ENCODE measurements at places on chromosomes 16 and 17. TPM values are rescaled to one million over a fixed set of nuclear protein-coding genes. Genes with fewer than 3 reads are reported as not detected.

GRCh38 chr17:17227608-17228520, 9.1 kb downstream of the FLCN start:
- no peaks in the 10 kb centered on the region for H3K27me3 ChIP-seq
- H3K4me1 ChIP-seq, result no peaks in the 10 kb centered on the region
- H3K36me3 ChIP-seq, result peaks cover 57% of the 10 kb centered on the region
- no peak for DNase-seq
- H3K27ac ChIP-seq, result no peak overlapping the region

GRCh38 chr16:30173054-30173453, 10.3 kb upstream of the CORO1A start:
- H3K27me3 ChIP-seq, result no peaks in the 10 kb centered on the region
- H3K36me3 ChIP-seq, result no peaks in the 10 kb centered on the region
- no peak for DNase-seq

GRCh38 chr17:29150161-29150560, 30.0 kb downstream of the MYO18A start:
- H3K27ac ChIP-seq, result peak overlapping the region; percentile 18
- peaks cover 55% of the 10 kb centered on the region for H3K4me1 ChIP-seq
- H3K36me3 ChIP-seq, result no peaks in the 10 kb centered on the region
- H3K4me3 ChIP-seq, result no peak overlapping the region
- H3K27me3 ChIP-seq, result no peaks in the 10 kb centered on the region
- DNase-seq, result peak; percentile 25

GRCh38 chr16:1150511-1150982, 2.4 kb upstream of the CACNA1H start:
- H3K36me3 ChIP-seq, result no peaks in the 10 kb centered on the region
- peak; percentile 26 for DNase-seq
- no peak overlapping the region for H3K27ac ChIP-seq
- no peak overlapping the region for H3K4me3 ChIP-seq
- H3K27me3 ChIP-seq, result peaks cover 7% of the 10 kb centered on the region

DNA sequence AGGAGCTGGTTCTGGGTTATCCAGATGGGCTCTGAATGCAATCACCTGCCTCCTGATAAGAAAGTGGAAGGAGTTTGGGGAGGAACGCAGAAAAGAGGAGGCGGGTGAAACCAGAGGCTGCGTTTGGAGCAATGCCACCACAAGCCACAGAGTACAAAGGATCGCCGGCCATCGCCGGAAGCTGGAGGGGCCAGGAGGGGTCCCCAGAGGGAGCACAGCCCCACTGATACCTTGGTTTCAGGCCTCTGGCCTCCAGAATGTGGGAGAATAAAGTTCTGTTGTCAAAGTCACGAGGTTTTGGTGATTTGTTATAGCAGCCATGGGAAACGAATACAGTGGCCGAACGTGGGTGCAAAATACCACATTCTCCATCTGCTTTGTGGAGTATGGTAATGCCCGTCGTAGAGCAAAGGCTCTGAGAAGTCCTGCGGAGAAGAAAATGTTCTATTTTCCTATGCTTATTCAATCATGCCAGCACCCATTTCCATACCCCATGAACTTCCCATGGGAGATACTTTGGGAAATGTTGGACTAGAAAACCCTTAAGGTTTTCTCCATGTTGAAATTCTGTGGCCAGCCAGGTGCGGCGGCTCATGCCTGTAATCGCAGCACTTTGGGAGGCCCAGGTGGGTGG, 51.4 kb downstream of the ZDHHC7 start:
- H3K36me3 ChIP-seq, result no peaks in the 10 kb centered on the region
- no peak overlapping the region for H3K27ac ChIP-seq
- H3K4me1 ChIP-seq, result no peaks in the 10 kb centered on the region
- no peak for DNase-seq
- no peaks in the 10 kb centered on the region for H3K27me3 ChIP-seq
- H3K4me3 ChIP-seq, result no peak overlapping the region

DNA sequence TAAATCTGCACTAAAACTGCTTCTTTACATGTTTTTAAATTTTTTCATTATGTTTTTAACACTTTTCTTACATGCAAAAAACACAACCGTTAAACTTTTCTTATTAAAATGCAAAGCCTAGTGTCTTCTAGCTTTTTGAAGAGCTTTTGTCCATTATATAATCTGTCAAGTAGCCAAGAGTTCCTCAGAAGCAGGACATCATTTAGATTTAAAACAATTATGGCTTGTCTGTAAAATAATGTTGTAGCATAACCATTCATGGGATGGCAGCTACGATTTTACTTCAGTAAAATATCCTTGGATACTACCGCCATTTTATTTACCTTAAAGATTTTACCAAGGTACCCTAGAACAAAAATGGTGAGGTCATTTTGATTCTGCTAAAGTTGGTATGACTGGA, 2.8 kb downstream of the OMG start:
- H3K36me3 ChIP-seq, result no peaks in the 10 kb centered on the region
- peaks cover 13% of the 10 kb centered on the region for H3K4me1 ChIP-seq
- no peak overlapping the region for H3K4me3 ChIP-seq
- no peak for DNase-seq
- H3K27ac ChIP-seq, result no peak overlapping the region

GRCh38 chr16:12067714-12068401, 91.3 kb downstream of the SNX29 start:
- H3K4me3 ChIP-seq, result no peak overlapping the region
- peak; percentile 74 for DNase-seq
- H3K27ac ChIP-seq, result no peak overlapping the region
- no peaks in the 10 kb centered on the region for H3K36me3 ChIP-seq
- peaks cover 2% of the 10 kb centered on the region for H3K4me1 ChIP-seq

ST6GALNAC1 gene
- 4.1 TPM for total RNA-seq

KRTAP9-4 gene
- total RNA-seq, result not detected

SLC7A6OS gene
- total RNA-seq, result 12.6 TPM

KRTAP3-1 gene
- total RNA-seq, result 1.6 TPM

PRKCB gene
- total RNA-seq, result not detected

SLC38A8 gene
- not detected for total RNA-seq

Data from PC-3 (cell line).